ENCODE measurements at places on chromosomes 3 and 15.

- no peak for DNase-seq
Observed at GRCh38 chr3:172625404-172625803, 85.5 kb downstream of the NCEH1 start.

GRCh38 chr3:183560607-183561006 is 5.1 kb upstream of the KLHL6 start:
- no peak for DNase-seq

DNA sequence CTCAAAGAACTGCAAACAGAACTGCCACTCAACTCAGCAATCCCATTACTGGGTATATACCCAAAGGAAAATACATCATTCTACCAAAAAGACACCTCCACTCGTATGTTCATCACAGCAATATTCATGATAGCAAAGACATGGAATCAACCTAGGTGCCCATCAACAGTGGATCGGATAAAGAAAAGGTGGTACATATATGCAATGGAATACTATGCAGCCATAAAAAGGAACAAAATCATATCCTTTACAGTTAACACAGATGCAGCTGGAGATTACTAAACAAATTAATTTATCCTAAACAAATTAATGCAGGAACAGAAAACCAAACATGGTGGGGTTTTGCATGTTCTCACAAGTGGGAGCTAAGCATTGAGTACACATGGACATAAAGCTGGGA is 27.3 kb downstream of the MGLL start:
- DNase-seq, result no peak

GRCh38 chr15:73375755-73376305 is 7.1 kb upstream of the HCN4 start:
- no peak for DNase-seq

- DNase-seq, result no peak
Observed at GRCh38 chr3:141405025-141405424, 36.7 kb downstream of the ZBTB38 start.

GRCh38 chr3:27594096-27594690 is 110.0 kb upstream of the SLC4A7 start:
- no peak for DNase-seq

GRCh38 chr3:2783261-2783660 is 326.9 kb downstream of the IL5RA start:
- DNase-seq, result no peak

GRCh38 chr15:57992761-57993355 is 72.7 kb downstream of the ALDH1A2 start:
- no peak for DNase-seq

DNA sequence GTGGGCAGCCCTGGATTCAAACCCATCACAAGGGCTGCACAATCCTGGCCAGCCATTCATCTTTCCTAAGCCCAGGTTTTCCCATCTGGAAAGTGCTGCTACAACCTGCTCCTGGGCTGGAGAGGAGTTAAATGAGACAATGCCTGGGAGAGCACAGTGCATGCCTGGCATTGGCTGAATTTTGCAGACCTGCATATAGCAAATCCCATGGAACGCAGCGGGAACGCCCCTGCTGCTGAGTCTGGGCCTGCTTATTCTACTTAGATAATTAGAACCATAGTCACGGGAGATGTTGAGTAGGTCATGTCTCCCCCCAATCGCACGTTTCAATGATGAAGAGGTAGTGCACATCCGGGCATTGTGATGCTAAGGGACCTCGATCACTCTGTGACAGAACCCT is 46.6 kb downstream of the ABTB1 start:
- DNase-seq, result no peak

DNA sequence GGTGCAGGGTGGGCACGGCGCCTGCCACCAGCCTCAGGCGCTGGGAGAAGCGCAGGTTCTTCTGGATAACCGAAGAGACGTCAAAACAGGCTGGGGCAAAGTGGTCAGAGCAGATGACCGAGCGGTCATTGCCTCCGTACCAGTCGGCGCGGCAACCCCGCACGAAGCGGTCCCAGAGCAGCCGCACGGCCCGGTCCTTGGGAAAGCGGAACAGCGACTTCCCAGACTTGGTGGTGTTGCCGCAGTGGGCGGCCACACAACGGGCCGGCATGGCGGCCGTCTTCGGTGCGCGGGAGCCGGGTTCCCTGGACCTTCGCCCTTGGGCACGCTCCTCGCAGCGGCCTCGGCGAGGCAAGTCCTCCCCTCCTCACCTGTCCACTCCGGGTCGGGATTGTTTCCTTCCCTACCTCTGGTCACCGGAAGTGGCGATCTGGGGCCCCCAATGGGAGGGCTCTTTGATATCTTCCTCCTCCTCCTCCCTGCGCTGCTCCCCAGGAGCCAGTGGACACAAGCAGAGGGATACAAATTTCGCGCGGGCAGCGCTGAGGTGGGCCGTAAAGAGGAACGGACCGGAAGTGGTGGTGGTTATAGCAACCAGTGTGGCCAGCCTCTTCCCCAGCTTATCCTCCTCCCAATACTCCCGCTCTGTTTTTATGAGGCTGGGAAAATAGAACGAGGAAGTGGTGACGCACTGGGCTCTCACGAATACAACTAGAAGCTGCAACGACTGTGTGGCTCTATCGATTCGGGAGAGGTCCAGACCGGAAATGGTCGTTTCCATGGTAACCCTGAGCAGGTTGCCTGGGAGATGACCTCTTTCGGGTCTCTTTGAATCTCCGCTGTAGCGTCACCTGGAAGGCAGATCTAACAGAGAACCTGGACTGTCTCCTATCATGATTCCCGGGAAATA is at the start of the genes LRRC49 and THAP10:
TSS of gene LRRC49 (plus strand) at position 825 of the 910 bp plus-strand sequence. CDS start at position 894, 69 bp downstream.
TSS of gene THAP10 (minus strand) at position 432 of the 910 bp plus-strand sequence. CDS start at position 271, 161 bp downstream.
- DNase-seq, result peak; percentile 61

DNA sequence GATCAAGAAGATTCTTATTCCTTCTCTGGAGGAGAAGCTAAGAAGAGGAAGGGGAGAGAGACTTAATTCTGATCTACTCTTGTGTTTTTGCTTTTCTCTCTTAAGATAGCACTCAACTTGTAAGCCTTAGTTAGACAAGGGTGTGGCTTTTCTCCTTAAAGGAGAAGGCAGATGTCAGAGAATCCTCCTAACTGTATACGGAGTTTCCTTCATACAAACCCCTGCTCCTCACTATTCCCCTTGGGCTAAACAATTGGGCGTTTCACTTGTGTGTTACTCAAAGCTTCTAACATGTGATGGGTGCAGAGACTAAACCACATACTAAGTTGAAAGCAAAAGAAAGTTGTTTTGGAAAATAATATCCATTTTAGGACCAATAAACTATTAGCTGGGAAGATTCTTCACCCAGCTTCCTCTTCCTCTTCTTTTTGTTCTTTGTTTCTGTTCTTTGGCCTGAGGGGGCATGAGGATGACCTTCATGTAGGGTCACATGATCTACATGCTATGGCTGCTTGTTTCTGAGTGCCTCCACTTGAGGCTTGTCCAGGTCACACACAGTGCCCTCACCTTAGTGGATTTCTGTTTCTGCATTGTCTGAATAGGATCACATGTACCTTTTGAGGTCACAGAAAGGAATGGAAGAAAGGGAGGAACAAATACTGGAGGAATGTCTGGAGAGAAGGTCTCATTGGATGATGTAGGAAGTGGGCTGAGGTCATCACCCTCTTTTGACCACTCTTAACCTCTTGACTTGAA is 14.6 kb downstream of the SPINK8 start:
- DNase-seq, result no peak

GRCh38 chr3:193310914-193311723 is 67.4 kb downstream of the ATP13A5 start:
- no peak for DNase-seq

- no peak for DNase-seq
Observed at GRCh38 chr3:153090973-153091372, 71.1 kb upstream of the RAP2B start.

GRCh38 chr3:72563690-72564370 is 284.4 kb downstream of the SHQ1 start:
- DNase-seq, result no peak

DNA sequence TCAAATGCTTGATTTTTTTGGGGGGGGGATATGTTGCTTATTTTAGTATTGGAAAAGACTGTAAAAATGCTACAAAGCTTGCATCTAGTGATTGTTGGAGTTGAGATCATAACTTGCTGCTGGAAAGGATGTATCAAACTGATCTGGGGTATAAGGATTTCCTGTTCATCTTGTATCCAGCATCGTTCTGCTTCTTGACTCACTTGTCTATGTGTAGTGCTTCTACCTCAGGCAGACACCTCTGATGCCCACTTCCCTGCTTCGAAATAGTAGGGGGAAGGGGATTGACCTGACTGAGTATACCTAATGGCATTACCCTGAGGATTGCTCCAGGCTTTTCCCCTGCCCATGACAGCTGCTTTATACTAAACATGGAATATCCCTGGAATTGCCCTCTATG is 42.7 kb downstream of the STT3B start:
- no peak for DNase-seq

- no peak for DNase-seq
Observed at GRCh38 chr3:138370321-138370720, 21.9 kb downstream of the MRAS start.

GRCh38 chr3:150149651-150150051 is 179.0 kb upstream of the PFN2 start:
- no peak for DNase-seq

- no peak for DNase-seq
Observed at GRCh38 chr3:13138833-13139145, 65.6 kb upstream of the IQSEC1 start.

DNA sequence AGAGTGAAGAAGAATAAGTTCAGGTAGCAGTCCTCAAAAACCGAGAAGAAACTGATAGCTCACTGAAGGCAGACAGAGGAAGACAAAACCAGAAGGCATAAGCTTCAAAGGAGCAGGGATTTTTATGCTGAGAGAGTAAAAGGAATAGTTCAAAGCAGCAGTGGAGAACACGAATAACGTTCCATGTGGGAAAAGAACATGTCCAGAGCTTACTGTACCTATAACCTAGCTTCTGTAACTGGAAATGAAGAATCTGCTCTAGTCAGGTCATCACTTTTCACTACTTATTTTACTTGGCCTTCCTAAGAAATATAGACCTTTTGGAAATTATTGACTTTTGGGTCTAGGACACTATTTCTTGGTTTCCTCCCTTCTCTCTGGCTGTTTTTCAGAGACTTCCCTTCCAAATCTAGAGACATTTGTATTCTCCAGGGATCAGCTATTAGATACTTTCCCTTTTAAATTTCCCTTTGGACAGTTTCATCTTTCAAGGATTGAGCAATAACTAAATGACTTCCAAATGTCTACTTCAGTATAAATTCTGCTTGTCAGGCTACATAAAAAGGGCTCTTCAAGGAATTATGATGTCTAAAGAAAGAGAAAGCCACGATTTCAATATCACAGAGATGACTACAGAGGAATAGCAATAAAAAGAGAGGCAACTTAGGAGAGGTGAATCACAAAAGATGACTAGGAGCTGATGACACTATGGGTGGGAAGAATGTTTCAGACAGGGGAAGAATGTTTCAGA is 46.7 kb downstream of the UBE3A start:
- no peak for DNase-seq

GRCh38 chr15:67164401-67164791 is 90.1 kb downstream of the AAGAB start:
- DNase-seq, result no peak

- peak; percentile 6 for DNase-seq
Observed at GRCh38 chr3:51637941-51638471, 33.0 kb upstream of the TEX264 start.

- DNase-seq, result no peak
Observed at GRCh38 chr3:187951452-187952190, 202.3 kb upstream of the LPP start.

DNA sequence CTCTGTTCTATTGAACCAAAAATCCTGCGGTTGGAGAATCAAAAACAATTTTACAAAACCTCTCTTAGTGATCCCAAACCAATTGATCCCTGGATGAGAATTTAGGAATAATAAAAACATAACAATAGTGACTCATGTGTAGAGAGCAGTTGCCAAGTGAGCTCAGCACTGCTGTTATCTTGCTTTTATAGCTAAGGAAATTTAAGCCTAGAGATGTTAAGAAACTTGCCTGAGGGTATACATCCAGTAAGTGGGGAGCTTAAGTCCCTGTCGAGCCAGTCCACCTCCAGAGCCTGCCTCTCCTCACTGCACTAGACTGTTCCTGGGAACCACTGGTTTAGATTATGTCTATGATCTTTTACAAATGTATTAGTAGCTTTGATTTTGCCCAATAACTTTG is 358.4 kb upstream of the LMCD1 start:
- DNase-seq, result no peak

- no peak for DNase-seq
Observed at GRCh38 chr15:64284042-64284441, 71.9 kb downstream of the CSNK1G1 start.

DNA sequence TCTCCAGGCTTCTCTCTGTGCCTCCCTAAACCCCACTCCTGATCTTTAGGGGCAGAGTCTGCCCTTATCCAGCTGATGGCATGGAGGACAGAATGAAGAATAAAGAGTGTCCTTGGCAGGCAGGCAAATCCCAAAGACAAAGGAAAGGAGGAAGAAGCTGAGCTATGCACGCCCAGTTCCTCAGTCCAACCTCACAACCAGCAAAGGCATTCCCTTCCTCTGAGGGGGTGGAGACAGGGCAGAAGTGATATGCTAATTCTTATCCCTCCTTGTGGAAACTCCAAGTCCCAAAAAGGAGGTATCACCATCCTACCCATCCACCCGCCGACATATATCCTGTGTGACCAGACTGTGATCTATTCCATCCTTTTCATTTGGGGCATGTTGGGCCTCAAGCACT is 10.5 kb upstream of the CCDC54 start:
- DNase-seq, result no peak

- DNase-seq, result no peak
Observed at GRCh38 chr3:3503411-3503810, 295.8 kb upstream of the LRRN1 start.

GRCh38 chr3:174253196-174253823 is 605.8 kb upstream of the NAALADL2 start:
- DNase-seq, result no peak

- no peak for DNase-seq
Observed at GRCh38 chr15:36617529-36618196, 38.2 kb downstream of the CDIN1 start.

GRCh38 chr3:103055021-103055520 is 620.3 kb downstream of the ZPLD1 start:
- DNase-seq, result no peak

DNA sequence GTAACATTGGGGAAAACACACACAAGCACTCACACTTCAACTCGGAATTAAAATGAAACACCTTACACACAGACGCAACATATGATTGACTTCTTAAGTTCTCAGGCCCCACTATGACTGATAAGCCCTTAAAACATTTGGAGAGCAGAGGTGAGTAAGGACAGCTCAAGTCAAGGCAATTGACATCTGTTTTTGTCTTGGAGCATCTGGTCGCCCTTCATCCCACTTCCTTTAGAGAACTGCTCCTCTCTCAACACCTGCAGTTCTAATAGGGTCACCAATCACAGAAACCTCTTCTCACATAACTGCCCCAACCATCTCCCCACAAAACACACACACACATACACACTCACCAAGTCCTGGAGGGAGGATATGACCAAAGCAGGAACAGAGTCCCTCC is 43.4 kb downstream of the ERC2 start:
- no peak for DNase-seq

GRCh38 chr15:67083135-67083762 is 17.8 kb downstream of the SMAD3 start:
- DNase-seq, result no peak

GRCh38 chr3:9820946-9821345 is 10.9 kb downstream of the TTLL3 start:
- DNase-seq, result no peak

- no peak for DNase-seq
Observed at GRCh38 chr15:64865998-64866520, 24.3 kb downstream of the PLEKHO2 start.
